ENCODE measurements at places on chromosomes 12 and 14. TPM values are rescaled to one million over a fixed set of nuclear protein-coding genes. Genes with fewer than 3 reads are reported as not detected.

Gene TMTC1
- 0.57 TPM for polyA plus RNA-seq

GRCh38 chr12:88782351-88782750 lies 202.1 kb upstream of the KITLG start:
- DNase-seq: no peak

- DNase-seq: no peak
These were observed 19.6 kb downstream of the NID2 start for GRCh38 chr14:52049271-52049670.

DNA sequence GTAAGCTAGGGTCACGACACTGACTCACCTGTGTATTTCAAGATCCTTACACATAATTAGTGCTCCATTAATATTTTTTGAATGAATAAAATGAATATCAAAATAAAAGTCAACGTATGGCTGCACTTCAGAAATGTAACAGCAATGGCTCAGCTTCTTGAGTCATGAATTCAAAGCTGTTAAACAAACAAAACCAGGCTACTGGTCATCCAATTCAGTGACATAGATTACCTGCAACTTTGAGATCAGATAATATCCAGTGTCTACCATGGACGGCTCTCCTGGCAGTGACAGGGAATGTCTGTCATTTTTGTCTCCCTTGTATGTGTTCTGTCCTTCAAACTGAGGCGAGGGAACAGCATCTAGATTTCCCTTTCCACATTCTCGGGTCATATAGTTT lies 225.6 kb downstream of the EFCAB11 start:
- DNase-seq: no peak

- no peak for DNase-seq
These were observed 27.4 kb downstream of the MDM2 start for GRCh38 chr12:68835333-68835908.

- no peak for DNase-seq
These were observed 11.6 kb upstream of the SPTB start for GRCh38 chr14:64891173-64891838.

DNA sequence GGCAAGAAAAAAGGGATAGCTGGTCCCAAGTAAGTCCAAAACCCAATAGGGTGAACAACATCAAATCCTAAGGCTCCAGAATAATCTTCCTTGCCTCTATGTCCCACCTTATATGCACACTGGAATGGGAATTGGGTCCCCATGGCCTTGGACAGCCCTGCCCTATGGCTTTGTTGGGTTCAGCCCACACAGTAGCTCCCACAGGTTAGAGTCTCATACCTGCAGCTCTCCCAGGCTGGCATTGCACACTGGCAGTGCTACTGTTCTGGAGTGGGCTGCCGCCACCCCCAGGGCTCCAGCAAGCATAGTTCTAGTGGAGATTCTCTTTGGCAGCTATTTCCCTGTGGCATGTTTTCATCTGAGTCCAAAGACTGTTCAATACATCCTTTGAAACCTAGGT lies 352.4 kb upstream of the CLEC14A start:
- no peak for DNase-seq

DNA sequence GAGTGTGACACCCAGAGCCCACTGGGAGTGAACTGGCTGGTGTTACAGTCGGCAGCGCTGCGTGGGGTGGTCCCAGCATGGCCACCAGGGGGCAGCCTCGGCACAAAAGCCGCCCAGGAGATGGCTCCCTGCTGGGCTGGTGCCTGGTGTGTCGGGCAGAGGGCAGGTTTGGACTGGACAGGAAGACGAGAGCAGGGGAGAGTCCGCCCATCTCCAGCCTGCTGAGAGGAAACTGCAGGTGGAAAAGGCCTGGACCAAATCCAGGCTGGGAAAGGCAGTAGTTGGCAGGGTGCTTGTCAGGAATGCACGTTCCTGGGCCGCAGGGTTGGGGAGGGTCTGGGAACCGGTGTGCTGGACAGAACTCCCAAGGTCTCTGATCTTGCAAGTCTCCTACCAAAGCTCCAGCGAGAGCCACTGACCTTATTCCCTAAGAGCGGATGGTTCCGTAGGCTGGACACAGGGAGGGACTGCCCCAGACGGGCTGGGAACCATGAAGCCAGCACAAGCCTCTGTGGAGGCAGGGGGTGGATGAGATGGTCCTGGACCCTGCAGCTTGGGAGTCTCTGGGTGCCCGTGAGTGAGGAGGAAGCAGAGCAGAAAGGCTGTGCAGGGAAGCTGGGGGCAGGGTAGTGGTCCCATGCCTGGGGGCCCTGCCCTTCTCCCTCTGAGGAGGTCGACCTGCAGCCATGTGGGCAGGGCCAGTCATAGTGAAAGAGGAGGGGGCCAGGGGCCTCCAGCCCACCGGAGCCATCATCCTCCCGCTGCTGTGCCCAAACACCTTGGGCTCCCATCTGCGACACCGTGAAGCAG lies 1.8 kb downstream of the AHNAK2 start:
- peak; percentile 80 for DNase-seq

Gene DCAF11
- polyA plus RNA-seq: 45.6 TPM

GRCh38 chr12:51390457-51390856 lies 749 bp downstream of the GALNT6 start:
- DNase-seq: no peak

DNA sequence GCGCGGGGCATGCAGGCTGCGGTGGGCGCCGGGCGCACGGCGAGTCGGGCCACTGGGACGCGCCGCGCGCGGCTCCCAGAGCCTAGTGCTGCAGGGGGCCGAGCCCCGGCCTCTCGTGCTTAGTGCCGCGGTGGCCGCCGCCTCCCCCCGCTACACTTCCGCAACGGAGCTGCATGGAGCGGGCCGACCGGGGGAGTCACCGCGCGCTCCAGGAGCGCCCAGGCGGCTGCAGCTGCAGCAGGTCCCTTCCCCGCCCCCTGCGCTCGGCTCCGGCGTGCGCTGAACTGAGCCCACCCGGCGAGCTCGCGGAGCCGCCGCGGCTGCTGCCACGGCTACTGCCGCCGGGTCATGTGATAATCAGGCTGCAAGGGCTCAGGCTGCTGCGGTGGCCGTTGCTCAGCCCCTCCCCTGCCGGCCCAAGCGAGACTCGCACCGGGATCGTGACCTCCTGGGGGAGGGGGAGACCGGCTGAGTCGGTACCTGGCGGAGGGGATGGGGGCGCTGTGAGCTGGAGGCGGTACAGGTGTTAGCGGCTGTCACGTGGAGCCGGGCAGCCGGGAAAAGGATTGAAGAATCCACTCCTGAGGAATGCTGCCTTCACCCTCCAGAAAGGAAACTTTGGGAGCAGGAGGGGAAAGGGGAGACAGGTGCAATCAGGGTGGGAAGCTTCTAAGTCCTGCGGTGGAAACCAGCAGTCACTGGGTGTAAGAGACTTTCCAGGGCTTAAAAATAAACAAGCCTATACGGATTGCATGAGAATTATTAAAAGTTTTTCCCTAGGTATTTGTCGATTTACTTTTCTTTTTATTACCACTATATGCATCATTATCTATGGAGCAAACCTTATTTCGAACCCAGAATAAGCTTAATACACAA lies at the start of gene PPM1H:
Gene PPM1H, minus strand, starts transcription at position 352 of the 876 bp plus-strand sequence. CDS start 414 bp downstream, outside the sequence.
- DNase-seq: peak; percentile 67

- no peak for DNase-seq
These were observed 48.2 kb upstream of the TPH2 start for GRCh38 chr12:71890475-71890874.

DNA sequence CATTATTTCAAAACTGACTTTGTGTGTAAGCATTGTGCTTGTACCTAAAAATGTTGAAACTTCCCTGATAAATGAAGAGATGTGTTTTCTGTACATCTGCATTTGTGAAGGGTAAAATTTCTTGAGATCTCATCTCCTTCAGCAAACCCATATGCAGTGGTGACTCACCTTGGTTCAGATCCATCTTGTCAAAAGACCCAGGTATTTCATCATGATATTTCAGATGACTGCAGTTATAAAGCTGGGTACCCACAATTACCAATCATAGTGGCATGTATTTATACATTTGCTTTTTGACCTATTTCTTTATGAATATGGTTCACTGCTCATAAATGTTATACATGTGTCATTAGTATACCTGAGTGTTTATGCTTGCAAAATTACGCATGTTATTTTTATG lies 1213.6 kb downstream of the GALC start:
- no peak for DNase-seq

Gene TMEM179
- polyA plus RNA-seq: not detected

DNA sequence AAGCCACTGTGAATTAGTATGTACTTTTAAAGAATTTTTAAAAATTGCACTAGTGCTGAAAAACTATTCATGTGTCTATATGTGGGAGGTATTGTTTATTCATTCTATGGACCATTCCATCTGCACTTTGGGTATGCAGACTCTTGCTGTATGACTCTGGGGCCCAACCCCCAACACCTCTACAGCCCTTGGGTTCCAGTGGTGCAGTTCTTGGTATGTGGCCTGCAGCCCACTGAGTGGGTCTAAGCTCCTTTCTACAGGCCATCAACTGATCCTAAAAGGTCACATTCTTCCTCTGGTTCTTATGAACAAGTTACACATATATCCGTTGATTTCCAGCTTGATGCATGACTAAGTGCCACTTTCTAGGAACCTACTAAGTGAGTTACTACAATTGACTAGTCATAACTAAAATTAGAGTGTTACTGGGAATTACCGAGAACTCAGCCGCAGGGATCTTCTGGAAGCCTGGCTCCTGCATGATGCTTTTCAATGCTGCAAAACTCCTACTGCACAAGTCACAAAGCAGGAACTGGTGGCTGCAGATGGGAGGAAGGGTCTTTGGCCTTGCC lies 62.4 kb upstream of the MED13L start:
- DNase-seq: no peak

GRCh38 chr14:53784688-53785087 lies 171.9 kb downstream of the BMP4 start:
- no peak for DNase-seq

GRCh38 chr12:50708631-50709030 lies 55.3 kb upstream of the ATF1 start:
- no peak for DNase-seq

- peak; percentile 76 for DNase-seq
These were observed 52.4 kb downstream of the PHLDA1 start for GRCh38 chr12:75979181-75979580.

Gene MGAT2
- 38.0 TPM for polyA plus RNA-seq

- DNase-seq: peak; percentile 61
These were observed 12.4 kb downstream of the MSI1 start for GRCh38 chr12:120356567-120357030.

Gene RERGL
- not detected for polyA plus RNA-seq

Gene HOXC12
- polyA plus RNA-seq: not detected

Gene CPM
- 32.4 TPM for polyA plus RNA-seq

- no peak for DNase-seq
These were observed 60.9 kb downstream of the DICER1 start for GRCh38 chr14:95096476-95096875.

- no peak for DNase-seq
These were observed 273.6 kb upstream of the MDGA2 start for GRCh38 chr14:47949006-47949405.

DNA sequence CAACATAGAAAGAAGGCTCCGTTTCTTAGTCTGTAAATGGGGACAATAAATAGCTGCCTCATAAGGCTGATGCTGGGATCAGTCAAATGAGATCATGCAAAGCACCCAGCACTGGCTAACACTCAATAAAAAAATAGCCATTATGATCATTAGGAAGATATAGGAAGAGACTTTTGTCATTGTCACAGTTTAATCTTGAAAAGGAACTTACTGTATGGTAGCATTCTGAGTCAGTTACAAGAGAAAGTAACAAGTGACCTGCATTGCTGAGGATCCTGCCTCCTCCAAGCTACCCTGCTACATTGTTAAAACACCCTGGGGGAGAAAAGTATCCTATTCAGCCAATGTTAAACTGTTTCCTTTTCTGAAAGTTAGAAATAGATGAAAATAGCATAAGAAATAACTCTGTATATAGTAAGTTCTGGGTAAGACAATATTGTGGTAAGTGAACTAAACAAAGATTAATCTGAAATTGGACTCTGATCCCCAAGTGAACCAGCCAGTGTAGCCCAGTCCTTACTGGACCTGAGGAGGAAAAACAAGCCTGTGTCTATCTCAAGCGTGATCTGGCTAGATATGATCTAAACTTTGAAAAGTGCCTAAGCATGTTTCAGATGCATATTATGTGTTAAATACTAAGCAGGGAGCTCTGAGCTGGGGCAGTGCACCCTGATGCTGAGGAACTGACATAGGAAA lies 3.6 kb upstream of the NUDT4 start:
- peak; percentile 10 for DNase-seq

- DNase-seq: no peak
These were observed 40.2 kb downstream of the CYP46A1 start for GRCh38 chr14:99724196-99724891.

Gene CEBPE
- 2.9 TPM for polyA plus RNA-seq

Gene ANKRD33
- polyA plus RNA-seq: not detected

Gene SLC6A15
- polyA plus RNA-seq: not detected

Gene OR4L1
- polyA plus RNA-seq: not detected

- DNase-seq: peak; percentile 68
These were observed 18.7 kb downstream of the DAD1 start for GRCh38 chr14:22570132-22570949.

- DNase-seq: peak; percentile 12
These were observed 405.8 kb downstream of the MED13L start for GRCh38 chr12:115871714-115872113.
